Activated naive CD4-positive, alpha-beta T cell treated with anti-CD3 and anti-CD28 coated beads, Interleukin-2, amount 50 U/mL, for 72 hours (primary cell): ENCODE measurements at places on chromosomes 16 and 17. TPM values are rescaled to one million over a fixed set of nuclear protein-coding genes. Genes with fewer than 3 reads are reported as not detected.

Gene ARHGAP23
- 1.3 TPM for total RNA-seq

Gene CLEC19A
- not detected for total RNA-seq

Gene UMOD
- total RNA-seq = not detected

Gene DNAH2
- total RNA-seq = 0.19 TPM

Gene SCARF1
- total RNA-seq = 1.1 TPM

Gene CES5A
- total RNA-seq = not detected

Gene CD79B
- 28.7 TPM for total RNA-seq

Gene TM4SF5
- total RNA-seq = not detected

Gene CTRL
- 1.8 TPM for total RNA-seq

Gene MYH2
- not detected for total RNA-seq

Gene KRTAP2-3
- not detected for total RNA-seq

DNA sequence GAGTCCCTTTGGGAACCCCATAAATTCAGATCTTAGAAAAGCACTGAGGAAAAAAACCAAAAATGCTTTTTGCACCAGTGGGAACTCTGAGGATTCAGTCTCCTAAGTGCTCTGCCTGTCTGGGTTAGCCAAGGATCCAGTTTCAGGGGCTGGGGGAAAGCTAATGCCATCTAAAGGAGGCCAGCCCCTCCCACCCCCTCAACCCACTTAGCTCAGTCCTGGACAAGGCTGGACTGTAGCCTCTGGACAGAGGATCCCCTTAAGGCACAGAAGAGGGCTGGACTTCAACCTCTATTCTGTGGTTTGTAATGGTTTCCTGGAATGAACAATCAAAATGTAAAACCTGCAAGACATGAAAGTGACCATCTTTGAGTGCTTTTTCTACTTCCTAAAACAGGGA, 356.1 kb upstream of the ZFHX3 start:
- DNase-seq = no peak

- DNase-seq = no peak
These were observed 204.6 kb downstream of the SEC14L1 start for GRCh38 chr17:77345260-77345910.

- DNase-seq = no peak
These were observed at the start of gene MEOX1 for GRCh38 chr17:43661699-43662412. Gene MEOX1, minus strand, starts transcription at chr17:43661922. Its CDS starts 388 bp downstream, at chr17:43661534.

GRCh38 chr17:69358688-69359596, 32.0 kb upstream of the ABCA5 start:
- DNase-seq = no peak

DNA sequence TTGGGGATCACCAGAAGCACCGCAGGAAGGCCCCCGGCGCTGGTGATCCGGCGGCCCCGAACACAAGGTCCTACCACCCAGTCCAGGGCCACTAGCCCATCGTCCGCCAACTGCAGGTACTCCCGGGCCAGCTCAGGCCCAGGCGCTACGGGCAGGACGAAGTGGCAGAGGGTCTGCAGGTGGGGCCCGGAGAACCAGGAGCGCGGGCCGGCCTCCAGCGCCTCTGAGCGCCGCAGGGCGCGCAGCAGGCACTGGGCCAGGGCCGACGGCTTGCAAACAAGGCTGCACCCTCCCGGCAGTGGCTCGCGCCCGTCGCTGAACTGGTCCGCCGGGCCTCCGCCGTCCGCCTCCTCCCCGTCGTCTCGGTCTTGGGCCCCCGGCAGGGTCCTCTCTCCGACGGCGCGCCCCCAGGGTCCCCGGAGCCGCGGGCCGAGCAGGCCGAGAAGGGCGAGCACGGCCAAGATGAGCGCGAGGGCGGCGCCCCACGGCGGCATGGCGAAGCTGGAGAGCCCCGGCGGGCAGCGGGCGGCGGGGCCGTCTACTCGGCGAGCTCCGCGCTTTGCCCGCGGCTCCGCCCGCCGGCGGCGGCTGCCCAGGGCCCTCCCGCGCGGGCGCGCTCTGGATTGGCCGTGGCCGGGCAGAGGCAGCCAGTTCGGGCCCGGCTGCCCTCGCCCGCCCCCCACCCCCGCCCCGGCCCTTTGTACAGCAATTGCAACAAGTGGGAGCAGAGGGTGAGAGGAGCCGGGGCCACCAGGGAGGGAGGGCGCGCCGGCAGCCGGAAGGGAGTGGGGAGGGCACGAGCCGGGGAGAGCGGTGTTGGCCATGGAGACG, at the start of gene ABHD15:
Gene ABHD15 (minus strand): TSS at position 565 of the 831 bp plus-strand sequence. CDS start 71 bp downstream, at position 494.
- peak; percentile 73 for DNase-seq

DNA sequence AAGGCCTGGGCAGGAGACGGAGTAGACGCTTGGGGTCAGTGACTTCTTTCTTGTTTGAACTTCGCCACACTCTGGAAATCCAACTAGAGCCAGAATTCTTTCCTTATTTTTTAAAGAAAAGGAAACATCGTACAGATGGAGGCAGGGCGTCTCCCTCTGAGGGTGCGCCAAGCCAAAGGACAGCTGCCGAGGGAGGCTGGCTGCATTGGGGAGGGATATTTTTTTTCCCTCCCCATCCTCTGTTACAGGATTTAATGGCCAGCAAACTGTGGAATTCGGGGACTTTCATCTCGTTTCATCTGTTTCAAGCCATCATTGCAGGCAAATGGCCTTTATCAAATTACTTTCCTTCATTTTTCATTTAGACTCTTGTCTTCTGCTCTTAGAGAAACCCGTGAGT, 15.9 kb downstream of the CDK5R1 start:
- no peak for DNase-seq

- no peak for DNase-seq
These were observed 11.1 kb downstream of the PITPNM3 start for GRCh38 chr17:6545291-6545690.

DNA sequence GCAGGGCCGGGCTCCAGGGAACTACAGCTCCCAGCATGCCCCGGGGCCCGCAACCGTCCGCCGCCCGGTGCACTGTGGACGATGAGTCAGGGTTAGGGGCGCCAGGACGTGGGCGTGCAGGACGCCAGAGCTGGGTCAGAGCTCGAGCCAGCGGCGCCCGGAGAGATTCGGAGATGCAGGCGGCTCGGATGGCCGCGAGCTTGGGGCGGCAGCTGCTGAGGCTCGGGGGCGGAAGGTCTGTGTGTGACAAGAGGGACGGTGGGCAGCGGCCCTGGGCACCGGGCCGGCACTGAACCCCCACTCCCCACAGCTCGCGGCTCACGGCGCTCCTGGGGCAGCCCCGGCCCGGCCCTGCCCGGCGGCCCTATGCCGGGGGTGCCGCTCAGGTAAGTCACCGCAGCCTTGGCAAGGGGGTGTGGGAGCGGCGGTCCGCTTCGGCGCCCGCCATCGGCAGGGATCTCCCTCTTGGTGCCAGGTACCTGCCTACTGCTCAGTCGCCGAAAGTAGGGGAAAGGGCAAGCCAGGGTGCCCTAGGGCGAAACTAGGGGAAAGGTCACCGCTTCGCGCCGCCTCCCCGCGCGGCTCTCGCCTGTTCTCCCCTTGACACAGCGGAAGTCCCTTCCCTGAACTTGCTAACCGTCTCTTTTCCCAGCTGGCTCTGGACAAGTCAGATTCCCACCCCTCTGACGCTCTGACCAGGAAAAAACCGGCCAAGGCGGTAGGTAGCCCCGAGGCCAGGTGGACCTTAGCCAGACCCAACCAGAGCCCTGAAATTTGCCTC, at the start of the genes ACADVL and DLG4:
Gene ACADVL (plus strand): TSS at position 127 of the 781 bp plus-strand sequence. CDS start 47 bp downstream, at position 174.
Gene DLG4 (minus strand): TSS at position 25 of the 781 bp plus-strand sequence.
- DNase-seq = peak; percentile 82

DNA sequence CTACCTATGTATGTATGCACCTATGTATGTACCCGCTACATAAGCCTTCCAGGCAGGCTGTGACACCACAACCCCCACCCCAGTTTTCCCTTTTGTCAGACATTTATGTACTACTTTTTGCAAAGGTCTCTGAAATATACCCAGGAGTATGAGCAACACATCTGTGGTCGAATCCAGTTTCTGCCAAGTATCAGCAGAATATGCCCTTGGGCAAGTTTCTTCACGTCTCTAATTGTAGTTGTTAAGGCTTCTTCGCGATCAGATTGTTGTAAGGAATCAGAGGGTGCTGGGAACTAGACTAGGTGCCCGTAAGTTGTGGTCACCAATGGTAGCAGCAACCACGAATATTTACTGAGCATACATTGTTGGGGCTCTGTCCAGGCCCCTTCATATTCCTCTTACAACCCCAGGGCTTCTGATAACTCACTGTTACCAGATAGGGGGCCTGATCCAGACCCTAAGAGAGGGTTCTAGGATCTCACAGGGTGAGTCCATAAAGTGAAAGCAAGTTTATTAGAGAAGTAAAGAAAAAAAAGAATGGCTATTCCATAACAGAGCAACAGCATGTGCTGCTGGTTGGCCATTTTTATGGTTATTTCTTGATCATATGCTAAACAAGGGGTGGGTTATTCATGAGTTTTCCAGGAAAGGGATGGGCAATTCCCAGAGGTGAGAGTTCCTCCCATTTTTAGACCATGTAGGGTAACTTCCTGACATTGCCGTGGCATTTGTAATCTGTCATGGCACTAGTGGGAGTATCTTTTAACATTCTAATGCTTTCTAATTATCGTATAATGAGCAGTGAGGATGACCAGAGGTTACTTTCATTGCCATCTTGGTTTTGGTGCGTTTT, 16.6 kb downstream of the NUDT7 start:
- no peak for DNase-seq

DNA sequence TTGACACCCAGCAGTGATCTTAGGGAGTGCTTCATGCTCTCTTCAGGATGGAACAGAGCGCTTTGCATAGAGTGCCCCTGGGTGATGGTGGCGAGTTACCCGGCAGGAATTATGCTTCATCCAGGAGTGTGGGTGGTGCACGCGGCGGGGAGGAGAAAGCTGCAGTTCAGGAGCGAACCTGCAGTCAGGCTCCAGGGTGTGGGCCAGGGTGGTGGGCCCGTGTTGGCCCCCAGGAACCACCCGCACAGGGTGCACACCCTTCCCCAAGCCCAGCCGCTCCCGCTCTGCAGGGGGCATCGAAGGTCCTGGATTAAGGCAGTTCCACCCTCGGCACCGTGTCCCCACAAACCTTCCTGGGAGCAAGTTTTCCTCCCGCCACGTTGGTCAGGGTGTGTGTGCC, 3.9 kb downstream of the RAB40C start:
- DNase-seq = no peak

- DNase-seq = no peak
These were observed 167.7 kb upstream of the KCNJ16 start for GRCh38 chr17:69907132-69907847.

GRCh38 chr17:68886401-68886800, 68.8 kb downstream of the ABCA8 start:
- no peak for DNase-seq

DNA sequence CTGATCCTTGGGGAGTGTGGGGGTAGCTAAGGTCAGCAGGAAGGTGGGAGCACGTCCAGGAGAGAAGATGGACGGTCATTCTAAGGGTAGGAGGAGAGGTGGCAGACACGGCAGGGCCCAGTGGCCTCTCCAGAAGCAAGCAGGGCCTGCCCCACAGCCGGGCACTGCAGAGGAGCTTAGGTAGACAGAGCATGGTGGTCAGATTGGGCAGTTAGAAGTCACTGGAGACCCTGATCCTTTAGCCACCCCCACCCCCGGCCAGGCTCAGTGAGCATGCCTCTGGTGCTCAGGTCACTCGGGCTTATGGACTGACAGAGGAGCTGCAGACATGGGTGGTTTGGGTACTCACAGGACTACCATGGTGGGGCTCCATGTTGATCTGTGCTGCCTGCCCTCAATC, 26.3 kb downstream of the NLRP1 start:
- DNase-seq = no peak

- no peak for DNase-seq
These were observed 64.2 kb downstream of the BMERB1 start for GRCh38 chr16:15498427-15499175.

DNA sequence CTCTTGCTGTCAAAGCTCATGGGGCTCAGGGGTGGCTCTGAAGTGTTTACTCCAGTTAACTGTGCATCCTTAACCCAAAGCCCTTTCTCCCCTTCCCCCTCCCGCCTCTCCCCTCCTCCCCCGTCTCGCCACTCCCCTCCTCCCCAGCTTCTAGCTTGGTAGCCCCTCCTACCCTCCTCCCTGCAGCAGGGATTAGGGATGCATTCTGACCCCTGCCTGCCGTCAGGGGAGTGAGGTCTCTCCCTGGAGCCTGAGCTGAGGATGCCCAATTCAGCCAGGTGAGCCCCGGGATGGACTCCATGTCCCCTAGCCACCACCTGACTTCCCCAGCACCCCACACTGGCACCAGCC, 1.6 kb downstream of the HS3ST6 start:
- no peak for DNase-seq

- no peak for DNase-seq
These were observed 55.8 kb downstream of the CCDC182 start for GRCh38 chr17:57689254-57689653.

DNA sequence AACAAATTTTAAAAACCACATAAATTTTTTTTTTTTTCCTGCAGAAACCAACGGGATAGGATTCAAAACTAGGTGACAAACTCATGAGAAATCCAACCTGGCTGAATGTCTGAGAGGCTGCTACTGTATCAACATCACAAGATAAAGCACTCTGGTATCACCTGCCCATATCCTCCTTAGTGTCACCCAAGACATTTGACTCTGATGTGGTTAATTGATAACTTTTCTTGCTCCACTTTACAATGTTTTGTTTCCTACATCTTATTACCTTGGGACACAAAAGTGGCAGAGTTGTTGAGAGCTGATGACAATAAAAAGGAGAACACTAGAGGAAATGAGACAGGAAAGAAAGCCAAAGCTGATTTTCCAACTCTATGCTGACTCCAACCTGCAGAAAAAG, 4.0 kb upstream of the FBXL20 start:
- no peak for DNase-seq
